ENCODE measurements at places on chromosomes 12 and 14. TPM values are rescaled to one million over a fixed set of nuclear protein-coding genes. Genes with fewer than 3 reads are reported as not detected.

WNT1 gene
- not detected for total RNA-seq

OVCH1 gene
- 0.26 TPM for total RNA-seq

RNASE7 gene
- 12.1 TPM for total RNA-seq

CHGA gene
- total RNA-seq, result not detected

CCDC177 gene
- total RNA-seq, result not detected

DCAF11 gene
- 83.5 TPM for total RNA-seq

TSPAN11 gene
- under 0.01 TPM for total RNA-seq

KRT83 gene
- not detected for total RNA-seq

ARHGEF25 gene
- 0.26 TPM for total RNA-seq

NANOG gene
- total RNA-seq, result not detected

COL2A1 gene
- total RNA-seq, result under 0.01 TPM

RTL1 gene
- total RNA-seq, result not detected

SERPINA5 gene
- not detected for total RNA-seq

MAP1LC3B2 gene
- 1.8 TPM for total RNA-seq

C12orf43 gene
- 15.1 TPM for total RNA-seq

ZNF385A gene
- 7.6 TPM for total RNA-seq

MIPOL1 gene
- total RNA-seq, result 16.6 TPM

GPR135 gene
- 0.26 TPM for total RNA-seq

FAM90A1 gene
- total RNA-seq, result not detected

NPFF gene
- total RNA-seq, result not detected

DEPDC4 gene
- total RNA-seq, result 2.1 TPM

ATP6V1D gene
- total RNA-seq, result 155 TPM

MTERF2 gene
- 3.9 TPM for total RNA-seq

ANKLE2 gene
- total RNA-seq, result 82.7 TPM

A2ML1 gene
- 258 TPM for total RNA-seq

SLC25A21 gene
- 0.64 TPM for total RNA-seq

BIN2 gene
- total RNA-seq, result under 0.01 TPM

USP44 gene
- 0.13 TPM for total RNA-seq

PPP4R4 gene
- 23.8 TPM for total RNA-seq

CCDC184 gene
- total RNA-seq, result not detected

CISTR gene
- not detected for total RNA-seq

RGS6 gene
- total RNA-seq, result not detected

SLC17A8 gene
- total RNA-seq, result not detected

LRP1-AS gene
- total RNA-seq, result not detected

CD27 gene
- not detected for total RNA-seq

INHBE gene
- total RNA-seq, result 1.3 TPM

TM7SF3 gene
- total RNA-seq, result 426 TPM

MANSC1 gene
- total RNA-seq, result 2.6 TPM

CYP46A1 gene
- 0.13 TPM for total RNA-seq

TGM1 gene
- total RNA-seq, result 88.7 TPM

GALNT9 gene
- total RNA-seq, result not detected

MDGA2 gene
- not detected for total RNA-seq

LRRK2 gene
- total RNA-seq, result 0.90 TPM

PTPRR gene
- total RNA-seq, result under 0.01 TPM

PABPN1 gene
- 114 TPM for total RNA-seq

IFI27 gene
- total RNA-seq, result 20.5 TPM

RERG gene
- 0.53 TPM for total RNA-seq

PZP gene
- total RNA-seq, result not detected

Measured in bronchial epithelial cell (primary cell).